Mucosa of descending colon (tissue), 3 donors: ENCODE measurements at places on chromosomes 3 and 15.

GRCh38 chr3:7307410-7307809, 446.5 kb downstream of the GRM7 start:
- no peak for DNase-seq

GRCh38 chr3:68483041-68483440, 449.3 kb downstream of the TAFA4 start:
- DNase-seq, result no peak

- no peak for DNase-seq
Measured at GRCh38 chr3:59908280-59908679, 858.5 kb upstream of the CFAP20DC start.

DNA sequence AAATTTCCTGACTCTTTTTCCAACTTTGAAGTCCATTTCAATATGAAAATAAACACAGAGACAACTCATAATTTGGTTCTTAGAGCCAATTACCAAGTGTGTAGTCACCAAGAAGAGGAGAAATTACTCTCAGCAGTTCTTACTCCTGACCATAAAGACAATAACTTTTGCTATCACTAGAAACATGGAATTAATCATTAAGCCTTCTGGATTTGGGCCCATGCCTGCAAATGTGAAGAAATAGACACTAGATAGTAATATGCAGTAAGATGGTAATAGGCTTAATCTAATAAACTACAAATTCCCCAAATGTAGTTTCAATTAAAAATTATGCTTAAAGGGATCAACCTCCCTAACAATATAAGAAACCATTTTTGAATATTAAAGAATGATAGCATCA, 185.1 kb upstream of the AGTR1 start:
- no peak for DNase-seq

- no peak for DNase-seq
Measured at GRCh38 chr3:136778865-136779264, 26.7 kb upstream of the STAG1 start.

DNA sequence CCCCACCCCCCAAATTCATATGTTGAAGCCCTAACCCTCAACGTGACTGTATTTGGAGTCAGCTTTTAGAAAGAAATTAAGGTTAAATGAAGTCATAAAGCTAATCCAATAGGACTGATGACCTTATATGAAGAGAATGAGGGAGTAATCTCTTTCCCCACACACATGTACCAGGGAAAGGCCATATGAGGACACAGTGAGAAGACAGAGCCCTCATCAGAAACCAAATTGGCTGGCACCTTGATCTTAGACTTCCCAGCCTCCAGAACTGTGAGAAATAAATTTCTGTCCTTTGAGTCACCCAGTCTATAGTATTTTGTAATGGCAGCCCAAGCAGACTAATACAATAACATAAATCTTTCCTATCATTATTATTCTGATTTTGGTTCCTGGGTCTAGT, 194.7 kb upstream of the NANOGP8 start:
- no peak for DNase-seq

DNA sequence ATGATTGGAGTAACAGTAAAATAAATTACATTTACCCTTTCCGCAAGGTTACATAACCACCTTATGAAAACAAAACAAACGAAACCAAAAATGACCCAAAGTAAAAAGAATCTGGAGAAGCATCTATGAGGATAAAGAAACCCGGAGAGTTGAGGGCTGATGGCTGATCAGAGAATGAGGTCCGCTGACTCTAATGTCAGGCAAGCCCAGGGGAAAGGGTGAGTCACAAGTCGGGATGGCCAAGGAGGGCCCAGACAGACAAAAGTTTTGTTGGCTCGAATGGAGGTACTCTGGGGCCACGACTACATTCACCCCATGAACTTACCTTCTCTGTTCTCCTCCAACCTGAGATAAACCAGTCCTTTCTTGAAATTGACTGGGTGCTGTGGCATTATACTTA, 95.7 kb downstream of the RORA start:
- DNase-seq, result no peak

DNA sequence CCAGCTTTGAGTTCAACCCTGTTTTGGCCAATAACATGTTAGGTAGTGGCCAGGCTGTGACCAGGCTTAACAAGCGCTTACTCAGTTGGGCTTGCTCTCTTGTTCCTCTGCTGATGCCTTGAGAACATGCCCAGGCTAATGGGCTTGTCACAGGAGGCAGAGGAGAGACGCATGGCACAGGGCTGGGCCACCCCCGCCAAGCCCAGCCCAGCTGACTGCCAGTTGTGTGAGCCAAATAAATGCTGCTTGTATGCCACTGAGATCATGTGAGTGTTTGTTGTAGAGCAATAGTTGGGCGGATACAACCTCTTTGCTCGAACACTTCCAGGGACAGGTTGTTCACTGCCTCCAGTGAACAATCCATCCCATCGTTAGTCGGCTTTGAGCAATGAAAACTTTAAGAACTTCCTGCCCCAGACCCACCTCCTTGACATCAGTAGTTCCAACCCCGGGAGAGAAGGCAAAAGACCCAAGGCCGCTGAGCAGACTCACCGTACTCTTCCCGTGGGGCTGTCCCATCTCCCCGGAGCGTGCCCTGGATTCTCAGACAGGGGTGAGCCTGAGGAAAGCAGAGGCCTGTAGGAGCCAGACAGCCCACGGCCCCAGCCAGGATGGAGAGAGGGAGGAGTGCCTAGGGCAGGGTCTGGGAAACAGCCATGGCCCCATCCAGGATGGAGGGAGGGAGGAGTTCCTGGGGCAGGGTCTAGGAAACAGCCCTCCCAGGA, 4.1 kb downstream of the PLA2G4F start:
- DNase-seq, result no peak

- no peak for DNase-seq
Measured at GRCh38 chr15:91133511-91133910, 33.5 kb downstream of the SV2B start.

GRCh38 chr3:105505170-105505569, 138.5 kb downstream of the ALCAM start:
- DNase-seq, result no peak

DNA sequence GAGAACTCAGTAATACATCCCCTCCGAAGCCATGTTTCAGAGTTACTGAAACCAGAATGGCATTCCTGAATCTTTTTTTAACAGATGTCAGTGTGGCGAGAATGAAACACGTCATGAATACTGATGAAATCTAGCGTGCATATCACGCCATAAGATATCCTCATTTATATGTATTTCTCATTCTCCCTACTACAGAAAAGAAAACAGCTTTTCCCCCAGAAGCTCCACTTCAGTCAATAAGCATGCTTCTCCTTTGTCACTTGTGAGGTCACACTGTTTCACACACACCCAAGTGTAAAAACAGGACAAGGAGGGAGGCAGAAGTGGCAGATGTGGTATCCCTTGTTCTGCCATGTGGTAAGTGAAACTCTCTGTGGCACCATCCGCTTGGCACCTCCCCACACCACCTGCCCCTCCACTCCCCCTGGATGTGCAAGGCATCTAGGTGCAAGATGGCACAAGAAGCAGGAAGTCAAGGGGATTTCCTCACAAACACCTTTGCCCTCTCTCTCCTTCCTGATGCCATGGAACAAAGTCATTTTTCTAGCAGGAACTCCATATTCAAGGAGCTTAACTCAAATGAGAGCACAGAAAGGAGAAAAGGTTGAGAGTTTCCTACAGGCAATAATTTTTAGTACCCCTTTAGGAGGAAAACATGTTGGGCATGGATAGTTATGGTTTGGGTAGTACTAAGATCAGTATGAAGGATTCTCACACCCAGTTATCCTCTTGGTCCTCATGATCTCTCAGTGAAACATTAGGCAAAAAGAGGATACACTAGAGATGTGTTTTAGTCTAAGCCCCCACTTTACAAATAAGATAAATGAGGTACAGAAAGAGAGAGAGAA, 47.5 kb upstream of the FRMD4B start:
- DNase-seq, result no peak

GRCh38 chr15:48266024-48266689, 60.1 kb downstream of the SLC12A1 start:
- no peak for DNase-seq

- DNase-seq, result peak; percentile 2
Measured at GRCh38 chr3:155325263-155325835, 31.9 kb upstream of the STRIT1 start.

DNA sequence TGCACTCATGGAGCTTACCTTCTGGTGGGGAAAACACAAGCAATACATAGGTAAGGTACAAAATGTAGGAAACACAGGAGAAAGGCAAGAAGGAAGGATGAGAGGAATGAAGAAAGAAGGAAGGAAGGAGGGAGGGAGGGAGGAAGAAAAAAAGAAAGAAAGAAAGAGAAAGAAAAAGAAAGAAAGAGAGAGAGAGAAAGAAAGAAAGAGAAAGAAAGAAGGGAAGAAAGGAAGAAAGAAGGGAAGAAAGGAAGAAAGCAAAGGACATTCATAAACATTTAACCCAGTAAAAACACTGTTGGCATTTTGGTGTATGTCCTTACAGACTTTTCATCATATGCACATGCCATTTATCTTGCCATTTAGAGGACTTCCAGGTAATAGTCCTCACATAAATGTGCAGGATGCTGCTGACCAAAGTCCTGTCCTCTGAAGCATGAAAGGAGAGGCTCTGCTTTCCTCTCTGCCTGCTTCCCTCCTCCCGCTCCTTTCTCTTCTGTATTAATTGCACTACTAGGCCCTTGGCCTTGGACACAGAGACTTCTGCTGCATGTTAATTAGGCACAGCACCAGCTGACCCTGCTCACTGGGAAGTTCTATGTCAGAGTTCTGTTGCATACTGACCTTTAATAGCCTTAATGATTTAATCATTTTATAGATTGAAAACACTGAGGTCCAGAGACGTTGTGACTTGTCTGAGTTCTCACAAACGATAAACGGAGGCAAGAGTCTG, 29.7 kb upstream of the NDUFB4 start:
- no peak for DNase-seq

DNA sequence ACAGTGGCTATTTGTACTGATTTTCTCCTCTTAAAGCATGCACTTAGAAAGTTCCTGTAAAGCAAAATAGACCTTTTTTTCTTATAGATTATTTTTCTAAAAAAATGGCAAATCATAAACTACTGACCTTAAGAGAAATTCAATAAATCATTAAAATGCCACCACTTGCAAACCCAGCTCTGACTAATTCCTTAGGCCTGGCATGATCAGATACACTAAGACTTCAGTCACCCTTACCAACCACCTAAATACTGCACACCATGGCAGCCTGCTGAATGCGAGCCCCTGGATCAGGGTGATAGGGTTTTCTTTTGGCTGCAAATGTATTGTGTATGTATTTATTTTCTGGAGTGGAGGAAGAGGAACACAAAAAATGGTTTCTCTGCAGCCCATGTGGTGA, 370.6 kb upstream of the TBL1XR1 start:
- no peak for DNase-seq

- DNase-seq, result no peak
Measured at GRCh38 chr15:95591270-95591669, 739.2 kb upstream of the NR2F2 start.

GRCh38 chr15:68218331-68218730, 11.2 kb downstream of the CLN6 start:
- no peak for DNase-seq

GRCh38 chr3:27740854-27741253, 18.7 kb upstream of the EOMES start:
- DNase-seq, result no peak

- DNase-seq, result no peak
Measured at GRCh38 chr3:129777806-129778205, 115.7 kb downstream of the TMCC1 start.

DNA sequence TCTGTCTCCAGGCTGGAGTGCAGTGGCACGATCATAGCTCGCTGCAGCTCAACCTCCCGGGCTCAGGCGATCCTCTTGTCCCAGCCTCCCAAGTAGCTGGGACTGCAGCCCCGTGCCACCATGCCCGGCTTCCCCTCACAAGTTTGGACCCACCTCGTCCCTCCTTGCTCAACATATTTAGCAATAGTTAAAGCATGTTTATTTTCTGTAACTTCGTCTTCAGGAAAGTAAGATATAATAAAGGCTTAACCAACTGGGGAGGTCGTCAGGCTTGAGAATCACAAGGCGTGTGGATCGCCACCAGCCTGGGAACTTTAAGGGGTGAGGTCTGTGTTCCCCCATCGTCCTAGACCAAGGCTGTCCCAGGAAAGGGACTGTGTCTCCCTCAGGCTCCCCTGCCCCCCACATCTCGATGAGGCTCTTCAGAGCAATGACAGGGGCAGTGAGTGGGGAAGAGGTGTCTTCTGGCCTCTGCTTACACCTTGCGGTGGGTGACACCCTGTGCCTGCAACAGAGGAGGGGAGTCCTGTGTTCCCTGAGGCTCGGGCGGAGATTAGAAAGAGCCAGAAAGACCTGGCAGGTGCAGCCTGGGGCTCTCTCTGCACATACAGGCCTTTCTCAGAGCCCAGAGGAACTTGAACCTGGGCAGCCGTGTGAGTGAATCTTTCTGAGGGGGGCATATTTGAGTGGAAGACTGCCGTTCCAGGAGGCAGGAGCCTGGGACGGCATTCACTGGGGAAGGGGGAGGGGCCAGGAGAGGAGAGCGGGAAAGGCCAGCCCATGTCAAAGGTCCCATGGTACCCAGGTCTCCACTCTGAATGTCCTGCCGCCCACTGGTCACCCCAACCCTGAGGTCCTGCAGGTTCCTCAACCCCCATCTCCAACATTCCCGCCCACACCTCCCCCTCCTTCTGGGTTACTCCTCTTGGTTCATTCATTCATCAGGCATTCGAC, 152.3 kb downstream of the SMAD6 start:
- DNase-seq, result no peak

DNA sequence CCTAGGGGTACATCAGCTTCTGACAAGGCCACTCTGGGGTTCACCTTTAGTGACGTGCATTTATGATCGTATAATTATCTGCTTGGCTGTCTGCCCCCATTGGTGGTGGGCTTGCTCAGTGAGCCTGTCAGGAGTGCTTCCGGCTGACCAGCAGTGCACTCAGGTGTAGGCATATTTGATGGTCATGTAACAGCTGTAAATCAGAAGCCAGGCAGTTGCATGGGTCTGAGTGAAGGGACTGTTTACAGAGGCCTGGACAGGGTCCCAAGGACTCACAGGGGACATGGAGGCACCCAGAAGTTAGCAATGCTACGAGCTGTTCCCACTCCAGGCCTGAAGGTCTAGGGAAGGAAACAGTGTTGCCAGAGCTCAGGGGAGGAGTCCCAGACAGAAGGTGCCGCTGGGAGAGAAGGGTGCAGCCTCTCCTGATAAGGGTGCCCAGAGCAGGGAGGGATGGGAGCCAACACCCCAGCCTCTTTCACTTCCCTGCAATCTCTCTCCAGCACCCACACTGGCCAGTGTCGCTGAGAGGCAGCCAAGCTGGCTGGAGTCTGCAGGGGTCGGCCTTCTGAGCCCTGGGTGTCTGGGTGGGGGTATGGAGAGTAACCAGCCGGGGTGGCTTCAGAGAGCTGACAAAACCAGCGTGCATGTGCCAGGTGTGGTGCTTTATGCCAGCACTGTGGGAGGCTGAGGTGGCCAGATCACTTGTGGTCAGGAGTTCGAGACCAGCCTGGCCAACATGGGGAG, 61.3 kb upstream of the PRR23E start:
- peak; percentile 27 for DNase-seq
